Activated CD4-positive, alpha-beta memory T cell treated with anti-CD3 and anti-CD28 coated beads, Interleukin-2, amount 10 ng/mL, durations not matched to agents 7 days and 5 days (primary cell): ENCODE measurements at places on chromosomes 3 and 15. TPM values are rescaled to one million over a fixed set of nuclear protein-coding genes. Genes with fewer than 3 reads are reported as not detected.

DNA sequence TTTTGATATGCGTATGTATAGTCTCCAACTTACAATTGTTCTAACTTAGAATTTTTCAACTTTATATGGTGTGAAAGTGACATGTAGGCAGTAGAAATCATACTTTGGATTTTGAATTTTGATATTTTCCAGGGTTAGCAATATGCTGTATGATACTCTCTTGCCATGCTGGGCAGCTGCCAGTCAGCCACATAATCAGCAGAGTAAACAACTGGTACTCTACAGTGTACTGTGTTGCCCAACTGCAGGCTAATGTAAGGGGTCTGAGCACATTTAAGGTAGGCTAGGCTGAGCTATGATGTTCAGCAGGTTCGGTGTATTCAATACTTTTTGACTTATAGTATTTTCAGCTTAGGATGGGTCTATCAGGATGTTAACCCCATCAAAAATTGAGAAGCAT, 52.0 kb upstream of the RYK start:
- no peak for DNase-seq

DNA sequence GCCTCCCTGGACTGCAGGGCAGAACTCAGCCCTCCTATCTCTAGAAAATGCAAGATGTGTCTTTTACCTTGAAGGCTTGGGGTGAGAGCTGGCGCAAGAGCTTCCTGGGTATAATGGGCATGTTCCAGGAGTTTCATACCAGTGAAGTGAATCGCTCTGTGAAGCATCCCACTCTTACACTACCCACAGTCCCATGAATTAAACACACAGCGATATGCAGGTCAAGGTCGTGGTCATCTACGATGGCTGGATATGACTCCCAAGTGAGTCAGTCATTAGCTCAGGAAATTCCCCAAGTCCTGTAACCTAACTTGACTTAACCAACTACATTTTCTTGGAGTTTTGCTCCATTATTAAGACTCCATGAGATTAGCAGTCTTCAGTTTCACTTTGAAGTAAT, 439.7 kb downstream of the NTRK3 start:
- DNase-seq = no peak

- peak; percentile 63 for DNase-seq
These were observed 2.5 kb upstream of the INAFM2 start for GRCh38 chr15:40320931-40321371.

DNA sequence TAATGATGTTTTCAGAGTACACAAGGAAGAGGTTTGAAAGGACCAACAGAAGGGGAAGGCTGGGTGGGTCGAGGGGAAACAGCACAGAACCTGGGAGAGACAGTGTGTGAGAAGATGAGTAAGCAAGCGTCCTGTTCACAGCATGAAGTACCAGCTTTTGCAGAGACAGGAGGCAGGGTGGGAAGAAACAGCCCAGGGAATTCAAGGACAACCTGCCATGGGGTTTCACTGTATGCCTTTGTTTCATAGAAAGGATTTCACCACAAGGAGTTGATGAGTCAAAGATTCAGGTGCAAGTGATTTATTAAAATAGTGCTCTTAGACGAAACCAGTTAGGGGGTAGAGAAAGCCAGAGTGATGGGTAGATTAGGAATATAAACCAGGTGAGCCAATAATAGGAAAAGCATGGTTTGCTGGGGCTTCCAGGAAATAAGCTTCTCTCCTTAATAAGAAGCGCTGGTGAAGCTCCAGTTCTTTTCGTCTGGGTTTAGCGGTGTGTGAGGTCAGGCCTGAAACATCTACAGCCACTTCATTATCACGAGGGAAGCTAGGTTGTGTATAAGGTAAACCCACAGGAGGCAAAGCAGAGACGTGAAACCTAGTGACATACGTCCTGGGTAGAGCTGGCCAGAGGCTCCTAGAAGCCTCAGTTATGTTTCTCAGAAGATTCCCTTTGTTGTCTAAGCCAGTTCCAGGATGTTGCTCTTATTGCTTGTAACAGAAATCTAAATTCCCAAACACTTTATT, 3.9 kb downstream of the HHLA2 start:
- DNase-seq = no peak

GRCh38 chr15:56821721-56822425, 88.6 kb upstream of the ZNF280D start:
- DNase-seq = peak; percentile 29

DNA sequence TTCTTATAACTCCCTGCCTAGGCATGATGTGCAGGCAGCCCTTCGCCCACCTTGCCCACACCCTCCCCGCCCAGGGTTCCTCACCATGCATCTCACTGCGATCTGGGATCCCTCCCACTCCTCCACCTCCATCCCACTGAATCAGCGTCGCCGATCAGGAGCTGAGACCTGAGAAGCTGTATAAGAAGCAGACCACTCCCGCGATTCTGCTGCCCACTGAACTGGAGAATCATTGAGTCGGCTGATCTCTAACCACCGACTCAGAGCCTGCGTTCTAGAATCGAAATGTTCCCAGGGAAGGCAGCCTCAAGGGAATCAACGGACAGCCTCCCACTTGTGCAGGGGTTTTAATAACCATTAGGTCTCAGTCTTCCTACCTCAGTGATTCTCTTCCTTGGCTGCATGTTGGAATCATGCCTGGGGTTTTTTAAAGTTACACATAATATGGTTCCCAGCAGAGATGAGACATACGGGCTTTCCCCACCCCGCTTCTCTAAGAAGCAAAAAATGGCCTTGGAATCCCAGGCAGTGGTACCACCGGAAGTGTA, 60.2 kb downstream of the TMEM44 start:
- DNase-seq = no peak

Gene ZNF860
- total RNA-seq = 0.08 TPM

Gene LRTM1
- not detected for total RNA-seq

DNA sequence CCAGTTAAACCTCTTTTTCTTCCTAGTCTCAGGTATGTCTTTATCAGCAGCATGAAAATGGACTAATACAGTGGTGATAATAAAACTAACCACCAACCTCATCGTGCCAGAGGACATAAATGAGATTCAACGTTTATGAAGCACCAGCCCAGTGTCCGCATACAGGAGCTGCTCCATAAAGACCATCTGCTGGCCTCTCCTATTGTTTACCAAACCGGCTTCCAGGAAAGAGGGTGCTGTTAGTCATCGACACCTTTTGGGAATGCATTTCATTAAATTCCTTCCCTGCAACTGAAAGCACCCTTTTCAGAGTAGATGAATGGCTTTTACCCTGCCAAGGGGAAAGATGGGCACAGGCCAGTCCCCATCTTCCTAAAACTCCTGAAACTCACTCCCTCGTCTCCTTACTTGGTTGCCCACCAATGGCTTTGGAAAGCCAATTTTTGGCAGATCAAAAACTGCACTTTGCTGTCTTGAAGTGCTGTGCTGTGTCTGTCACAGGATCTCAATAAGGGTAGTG, 122.1 kb downstream of the AQP9 start:
- no peak for DNase-seq

- no peak for DNase-seq
These were observed 733.6 kb upstream of the GBE1 start for GRCh38 chr3:82494977-82495489.

Gene P2RY12
- not detected for total RNA-seq

Gene SH2D7
- not detected for total RNA-seq

DNA sequence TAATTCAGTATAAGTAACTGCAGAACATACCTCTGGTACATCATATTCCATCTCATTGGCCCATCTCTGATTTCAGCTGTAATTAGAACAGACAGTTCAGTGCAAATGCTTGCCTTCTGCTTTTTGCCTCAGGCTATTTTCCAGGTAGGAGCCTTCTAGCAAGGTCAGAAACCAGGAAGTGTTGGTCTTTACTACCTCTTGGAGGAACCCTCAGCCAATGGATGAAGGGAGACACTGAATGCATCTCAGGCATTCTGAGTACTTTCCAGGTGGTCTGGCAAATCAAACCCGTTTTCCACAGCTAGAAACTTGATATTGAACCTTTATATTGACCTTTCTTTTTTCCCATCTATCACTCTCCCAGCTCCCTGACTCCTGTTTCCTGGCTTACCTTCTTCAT, 348.5 kb upstream of the SOX2 start:
- DNase-seq = no peak

Gene MANF
- 143 TPM for total RNA-seq

Gene CHRM5
- not detected for total RNA-seq

GRCh38 chr3:45865563-45865962, 20.8 kb upstream of the CCR9 start:
- DNase-seq = no peak

DNA sequence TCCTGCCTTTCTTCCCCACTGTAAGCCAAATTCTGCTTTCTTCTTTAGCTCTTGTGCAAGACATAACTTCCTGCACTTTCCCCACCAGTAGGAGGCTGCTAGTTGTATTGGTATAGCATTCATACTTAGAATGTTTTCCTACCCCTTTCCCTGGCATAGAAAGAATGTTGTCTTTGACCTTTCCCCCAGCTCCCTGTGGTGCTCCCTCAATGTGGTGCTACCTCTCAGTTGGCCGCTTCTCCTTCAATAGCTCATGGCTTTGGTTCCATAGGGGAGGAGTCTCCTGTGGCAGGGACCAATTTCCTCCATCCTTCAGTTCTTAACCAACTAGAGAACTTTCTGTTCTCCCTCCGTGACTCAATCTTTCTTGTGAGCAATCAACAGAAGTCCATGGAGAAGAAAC, 67.5 kb upstream of the AKAP13 start:
- DNase-seq = no peak

GRCh38 chr3:129439226-129439816, 427 bp downstream of the MBD4 start:
- peak; percentile 43 for DNase-seq

Gene RPP25
- total RNA-seq = 5.0 TPM

Gene UROC1
- total RNA-seq = not detected

GRCh38 chr3:112773864-112774263, 72.8 kb downstream of the CD200R1L start:
- peak; percentile 65 for DNase-seq

GRCh38 chr3:8882642-8883041, 80.6 kb downstream of the RAD18 start:
- no peak for DNase-seq

- peak; percentile 19 for DNase-seq
These were observed 25.8 kb upstream of the SCAANT1 start for GRCh38 chr3:63937661-63938651.

Gene NANOGP8
- not detected for total RNA-seq

- no peak for DNase-seq
These were observed 94.4 kb upstream of the PHLDB2 start for GRCh38 chr3:111764645-111765091.

DNA sequence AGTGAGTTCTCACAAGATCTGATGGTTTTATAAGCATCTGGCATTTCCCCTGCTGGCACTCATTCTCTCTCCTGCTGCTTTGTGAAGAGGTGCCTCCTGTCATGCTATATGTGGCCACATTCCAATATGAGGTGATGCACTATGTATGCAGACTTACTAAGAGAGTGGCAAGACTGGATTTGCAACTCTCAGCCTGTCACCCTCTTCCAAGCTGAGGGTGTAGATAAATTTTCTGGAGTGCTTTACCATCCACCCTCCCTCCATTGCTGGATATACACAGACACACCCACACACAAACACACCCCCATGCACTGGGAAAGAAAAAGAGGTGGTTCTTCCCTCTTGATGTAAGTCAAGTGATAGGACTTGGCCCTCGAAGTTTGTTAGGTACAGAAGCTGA, 30.2 kb upstream of the CHMP2B start:
- no peak for DNase-seq

DNA sequence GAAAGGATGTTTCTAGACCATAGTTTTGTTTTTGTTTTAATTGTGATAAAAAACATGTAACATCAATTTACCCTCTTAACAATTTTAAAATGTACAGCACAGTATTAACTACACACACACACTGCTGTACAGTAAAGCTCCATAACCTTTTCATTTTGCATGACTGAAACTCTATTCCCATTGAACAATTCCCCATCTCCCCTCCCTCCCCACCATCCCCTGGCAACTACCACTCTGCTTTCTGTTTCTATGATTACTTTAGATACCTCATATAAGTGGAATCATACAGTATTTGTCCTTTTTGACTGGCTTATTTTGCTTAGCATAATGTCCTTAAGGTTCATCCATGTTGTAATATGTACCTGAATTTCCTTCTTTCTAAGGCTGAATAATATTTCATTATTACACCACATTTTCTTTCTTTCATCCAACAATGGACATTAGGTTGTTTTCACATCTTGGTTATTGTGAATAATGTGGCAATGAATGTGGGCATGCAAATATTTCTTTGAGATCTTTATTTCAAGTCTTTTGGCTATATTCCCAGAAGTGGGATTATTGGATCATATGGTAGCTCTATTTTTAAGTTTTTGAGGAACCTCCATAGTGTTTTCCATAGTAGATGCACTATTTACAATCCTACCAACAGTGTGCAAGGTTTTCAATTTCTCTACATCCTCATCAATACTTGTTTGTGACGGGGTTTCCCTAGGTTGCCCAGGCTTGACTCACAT, 10.7 kb downstream of the CHST14 start:
- no peak for DNase-seq

Gene STRIT1
- total RNA-seq = not detected

Gene ITIH3
- not detected for total RNA-seq

DNA sequence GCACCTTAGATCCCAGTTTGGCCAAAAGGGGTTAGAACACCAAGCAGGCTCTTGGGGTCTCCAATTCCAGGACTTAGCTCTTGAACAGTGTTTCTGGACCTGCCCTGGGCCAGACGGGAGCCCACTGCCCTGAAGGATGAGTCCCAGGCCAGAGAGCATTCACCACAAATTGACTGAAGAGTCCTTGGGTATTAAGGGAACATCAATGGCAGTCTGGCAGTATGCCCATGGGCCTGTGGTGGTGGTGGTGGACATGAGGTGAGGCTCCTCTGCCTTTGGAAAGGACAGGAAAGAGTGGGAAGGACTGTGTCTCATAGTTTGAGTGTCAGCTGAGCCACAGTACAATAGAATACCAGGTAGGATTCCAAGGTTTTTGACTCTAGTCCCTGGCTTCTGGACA, 960.0 kb downstream of the DIPK2A start:
- DNase-seq = no peak

Gene DUT
- 282 TPM for total RNA-seq

DNA sequence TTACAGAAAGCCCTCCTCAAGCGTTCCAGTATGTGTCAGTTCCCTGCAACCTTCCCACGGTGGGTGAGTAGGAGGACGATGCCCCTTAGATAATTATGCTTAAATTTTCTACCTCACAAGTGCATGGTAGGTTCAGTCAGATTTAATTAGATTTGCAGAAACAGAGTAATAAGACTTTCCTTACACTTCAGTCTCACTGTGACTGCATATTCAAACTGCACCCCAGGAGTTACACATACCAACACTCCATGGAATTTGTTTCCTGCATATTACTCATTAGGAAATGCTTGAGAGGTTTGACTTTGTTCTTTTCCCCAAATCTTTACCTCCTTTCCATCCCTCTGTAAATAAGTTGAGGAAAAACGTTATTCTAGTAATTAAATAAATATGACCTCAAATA, 108.8 kb downstream of the ARRDC4 start:
- DNase-seq = no peak

Gene PRTG
- total RNA-seq = not detected

Gene APOD
- total RNA-seq = not detected

GRCh38 chr15:85600001-85600400, 194.7 kb downstream of the KLHL25 start:
- DNase-seq = no peak

DNA sequence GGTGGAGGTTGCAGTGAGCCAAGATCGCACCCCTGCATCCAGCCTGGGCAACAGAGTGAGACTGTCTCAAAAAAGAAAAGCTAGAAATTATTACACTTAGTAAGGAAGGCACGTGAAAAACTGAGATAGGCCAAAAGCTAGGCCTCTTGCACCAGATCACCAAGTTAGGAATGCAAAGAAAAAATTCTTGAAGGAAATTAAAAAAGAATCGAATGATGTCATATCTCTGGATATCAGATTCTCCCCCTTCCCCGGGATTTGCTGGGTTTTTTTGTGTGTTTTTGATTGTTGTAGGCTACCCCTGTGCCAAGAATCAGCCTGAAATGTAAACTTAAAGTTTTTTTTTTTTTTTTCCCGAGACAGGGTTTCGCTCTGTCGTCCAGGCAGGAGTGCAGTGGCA, 17.4 kb downstream of the PTPN23 start:
- DNase-seq = no peak
